ENCODE measurements at places on chromosomes 13 and 19.

DNA sequence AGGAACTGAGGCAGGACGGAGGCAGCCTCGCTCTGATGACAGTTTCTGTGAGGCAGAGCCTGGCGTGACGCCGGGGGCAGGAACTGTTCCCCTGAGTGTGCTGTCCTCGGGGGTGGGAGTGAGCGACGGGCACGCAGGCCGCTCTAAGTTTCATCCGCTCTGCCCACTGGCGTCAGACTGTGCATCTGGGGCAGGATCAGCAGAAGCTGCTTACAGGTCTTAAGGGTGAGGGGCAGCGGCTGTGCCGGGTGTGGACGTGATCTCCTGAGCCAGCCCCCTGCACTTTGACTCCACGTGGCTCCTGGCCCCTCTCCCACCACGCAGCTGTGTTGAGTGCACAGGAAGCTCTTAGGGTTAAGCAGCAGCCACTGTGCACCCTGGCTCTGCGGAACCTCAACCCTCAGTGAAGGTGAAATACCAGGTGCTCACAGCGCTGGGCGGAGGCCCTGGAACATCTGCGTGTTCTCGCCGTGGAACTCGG lies 1.5 kb downstream of the GRK1 start:
- no peak for DNase-seq

DNA sequence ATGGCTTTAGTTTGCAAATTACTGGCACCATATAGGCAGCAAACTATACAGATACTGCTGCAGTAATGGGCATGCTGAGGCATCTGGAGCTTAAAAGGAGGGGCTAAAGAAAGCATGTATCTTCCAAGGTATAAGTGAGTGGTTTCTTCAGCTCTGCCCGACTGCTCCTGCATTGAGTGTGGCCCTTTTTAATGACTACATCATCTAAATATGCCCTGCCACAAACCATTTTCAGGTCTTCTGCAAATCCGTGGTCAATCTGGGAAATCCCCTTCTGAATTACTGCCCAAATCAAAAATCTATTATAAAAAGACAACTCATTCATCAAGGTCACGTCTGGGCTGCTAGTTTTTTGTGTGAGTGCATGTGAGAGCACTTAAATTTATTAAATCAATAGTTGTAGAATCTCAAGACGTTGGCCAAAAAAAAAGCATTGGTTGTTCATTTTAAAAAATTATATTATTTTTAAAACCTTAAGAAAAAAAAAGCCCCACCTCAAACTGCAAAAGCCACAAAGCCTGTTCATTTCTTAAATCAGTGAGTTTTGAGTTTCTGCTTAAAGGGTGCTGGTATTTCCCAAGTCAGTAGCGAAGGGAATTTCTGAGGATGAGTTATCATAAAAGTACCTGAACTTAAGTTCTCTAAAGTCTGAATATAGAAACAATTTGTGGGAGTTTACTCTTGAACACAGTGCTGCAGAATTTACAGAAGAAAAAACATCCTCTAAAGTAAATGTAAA lies 16.3 kb downstream of the LCP1 start:
- DNase-seq = no peak

DNA sequence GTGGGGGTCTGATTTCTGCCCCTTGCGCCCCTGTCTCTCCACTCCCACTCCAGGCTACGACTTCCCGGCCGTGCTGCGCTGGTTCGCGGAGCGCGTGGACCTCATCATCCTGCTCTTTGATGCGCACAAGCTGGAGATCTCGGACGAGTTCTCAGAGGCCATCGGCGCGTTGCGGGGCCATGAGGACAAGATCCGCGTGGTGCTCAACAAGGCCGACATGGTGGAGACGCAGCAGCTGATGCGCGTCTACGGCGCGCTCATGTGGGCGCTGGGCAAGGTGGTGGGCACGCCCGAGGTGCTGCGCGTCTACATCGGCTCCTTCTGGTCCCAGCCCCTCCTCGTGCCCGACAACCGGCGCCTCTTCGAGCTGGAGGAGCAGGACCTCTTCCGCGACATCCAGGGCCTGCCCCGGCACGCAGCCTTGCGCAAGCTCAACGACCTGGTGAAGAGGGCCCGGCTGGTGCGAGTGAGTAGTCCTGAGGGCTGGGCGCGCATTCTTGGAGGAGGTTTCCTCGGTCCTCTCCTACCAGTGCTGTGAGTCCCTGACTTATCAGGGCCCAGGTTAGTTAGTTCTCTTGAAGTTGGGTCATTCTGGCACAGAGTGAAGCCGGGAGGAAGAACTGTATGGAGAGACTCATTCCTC lies 12.7 kb downstream of the EHD2 start:
- no peak for DNase-seq

- DNase-seq = no peak
Observed at GRCh38 chr13:20270163-20270865, 38.2 kb upstream of the GJB6 start.

DNA sequence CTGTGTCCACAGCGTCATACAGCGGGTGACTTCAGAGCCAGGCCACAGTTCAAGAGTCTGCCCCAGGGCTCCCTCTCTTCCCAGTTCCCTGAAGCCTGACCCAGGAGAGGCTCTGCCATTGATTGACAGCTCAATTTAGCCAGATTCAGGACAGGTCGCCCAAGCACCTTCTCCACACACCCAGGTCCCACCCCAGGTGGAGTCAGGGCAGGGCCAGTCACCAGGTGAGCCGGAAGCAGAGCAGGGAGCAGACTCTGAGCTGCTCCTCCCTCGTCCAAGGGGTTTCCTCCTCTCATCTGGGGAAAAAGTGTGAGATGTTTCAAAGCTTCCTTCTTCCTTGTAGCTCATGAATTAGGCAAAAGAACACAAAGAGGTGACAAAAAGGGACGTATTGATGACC lies 5.6 kb downstream of the CEACAM7 start:
- no peak for DNase-seq

DNA sequence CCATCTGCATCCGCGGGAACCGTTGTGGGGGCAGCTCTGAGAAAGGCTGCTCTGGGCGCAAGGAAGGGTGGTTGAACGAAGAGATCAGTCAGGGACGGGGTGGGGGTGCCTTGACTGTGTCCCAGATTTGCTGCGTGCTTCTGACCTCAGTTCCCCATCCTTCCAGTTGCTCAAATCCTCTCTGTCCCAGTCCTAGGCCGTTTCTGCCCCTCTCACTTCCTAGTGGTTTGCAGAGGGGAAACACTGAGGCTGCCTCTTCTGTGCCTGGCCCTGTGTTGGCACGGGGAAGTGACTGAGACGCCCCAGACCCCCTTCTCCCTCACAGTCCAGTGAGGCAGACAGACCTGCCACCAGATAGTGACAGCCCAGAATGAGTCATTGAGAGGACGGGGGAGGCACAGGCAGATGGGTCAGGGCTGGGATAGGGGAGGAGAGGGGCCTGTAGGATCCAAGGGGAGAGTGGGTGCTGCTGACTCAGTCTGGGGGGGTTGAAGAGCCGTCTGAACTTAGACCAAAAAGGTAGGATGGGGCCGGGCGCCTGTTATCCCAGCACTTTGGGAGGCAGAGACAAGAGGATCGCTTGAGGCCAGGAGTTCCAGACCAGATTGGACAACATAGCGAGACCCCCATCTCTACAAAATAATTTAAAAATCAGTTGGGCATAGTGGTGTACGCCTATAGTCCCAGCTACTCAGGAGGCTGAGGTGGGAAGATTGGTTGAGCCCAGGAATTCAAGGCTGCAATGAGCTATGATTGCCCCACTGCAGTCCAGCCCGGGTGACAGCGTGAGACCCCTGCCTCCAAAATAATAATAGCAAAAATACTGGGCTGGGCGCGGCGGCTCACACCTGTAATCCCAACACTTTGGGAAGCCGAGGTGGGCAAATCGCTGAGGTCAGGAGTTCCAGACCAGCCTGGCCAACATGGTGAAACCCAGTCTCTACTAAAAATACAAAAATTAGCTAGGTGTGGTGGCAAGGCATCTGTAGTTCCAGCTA lies 26.5 kb downstream of the NUMBL start:
- DNase-seq = no peak

- DNase-seq = no peak
Observed at GRCh38 chr19:46963093-46963734, 56.4 kb upstream of the NPAS1 start.

GRCh38 chr13:112079696-112080095 lies 12.7 kb downstream of the SOX1 start:
- DNase-seq = no peak

DNA sequence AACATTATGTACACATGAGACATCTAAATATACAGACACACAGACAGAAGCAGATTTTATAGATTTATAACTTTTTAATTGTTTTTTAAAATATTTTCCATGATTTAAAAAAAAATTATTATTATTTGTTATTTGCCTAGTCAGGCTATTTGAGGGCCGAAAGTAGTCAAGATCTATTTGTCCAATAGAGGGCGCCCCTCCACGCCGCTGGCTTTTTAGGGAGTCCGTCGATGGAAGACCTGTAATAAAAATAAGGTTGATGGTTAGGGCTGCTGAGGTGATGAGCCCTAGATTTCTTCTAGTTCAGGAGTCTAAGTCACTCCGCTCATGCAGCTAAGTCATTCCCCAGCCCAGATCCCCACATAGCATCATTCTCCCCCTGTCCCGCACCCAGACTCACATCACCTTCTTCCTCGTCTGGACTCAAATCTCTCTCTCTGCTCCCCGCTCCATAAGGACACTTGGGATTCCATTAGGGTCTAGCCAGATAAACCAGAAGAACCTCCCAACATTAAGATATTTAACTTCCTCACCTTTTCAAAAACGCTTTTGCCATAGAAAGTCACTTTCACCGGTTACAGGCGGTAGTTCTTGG lies 33.9 kb upstream of the CEACAM21 start:
- DNase-seq = peak; percentile 83

DNA sequence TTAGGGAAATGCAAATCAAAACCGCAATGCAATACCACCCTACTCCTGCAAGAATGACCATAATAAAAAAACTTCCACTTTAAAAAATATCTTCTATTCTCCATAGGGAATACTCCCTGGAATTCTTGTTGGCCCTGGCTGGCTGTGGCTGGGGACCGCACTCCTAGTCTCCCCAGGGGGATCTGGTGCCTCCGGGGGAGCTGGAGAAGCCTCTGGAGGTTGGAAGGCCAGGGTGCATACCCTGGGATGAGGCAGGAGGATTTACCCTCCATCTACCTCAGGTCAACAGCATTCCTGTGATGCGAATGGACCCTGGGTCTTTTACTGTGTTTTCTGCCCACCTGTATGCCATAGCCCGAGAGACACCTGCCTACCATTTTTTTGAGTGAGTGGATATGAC lies 120.0 kb upstream of the ZNF536 start:
- no peak for DNase-seq

DNA sequence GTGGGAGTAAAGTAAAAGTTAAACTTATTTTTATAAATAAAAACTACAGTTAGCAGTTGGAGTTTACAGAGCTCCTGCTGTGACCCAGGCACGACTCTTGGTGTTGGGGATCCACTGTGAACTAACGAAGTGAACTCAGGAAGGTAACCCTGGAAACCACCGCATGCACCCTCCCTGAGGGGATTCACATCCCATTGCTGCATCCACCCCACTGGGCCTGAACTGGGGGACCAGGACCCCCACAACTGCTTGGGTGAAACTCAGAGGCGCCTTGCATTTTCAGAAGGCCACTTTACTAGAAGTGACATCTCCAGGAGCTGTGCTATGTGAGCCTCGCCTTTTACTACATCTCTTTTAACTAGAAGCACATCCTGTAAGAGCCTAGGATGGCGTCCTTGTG lies 166.4 kb downstream of the TEX29 start:
- no peak for DNase-seq

- no peak for DNase-seq
Observed at GRCh38 chr13:97719736-97720135, 233.7 kb upstream of the IPO5 start.

DNA sequence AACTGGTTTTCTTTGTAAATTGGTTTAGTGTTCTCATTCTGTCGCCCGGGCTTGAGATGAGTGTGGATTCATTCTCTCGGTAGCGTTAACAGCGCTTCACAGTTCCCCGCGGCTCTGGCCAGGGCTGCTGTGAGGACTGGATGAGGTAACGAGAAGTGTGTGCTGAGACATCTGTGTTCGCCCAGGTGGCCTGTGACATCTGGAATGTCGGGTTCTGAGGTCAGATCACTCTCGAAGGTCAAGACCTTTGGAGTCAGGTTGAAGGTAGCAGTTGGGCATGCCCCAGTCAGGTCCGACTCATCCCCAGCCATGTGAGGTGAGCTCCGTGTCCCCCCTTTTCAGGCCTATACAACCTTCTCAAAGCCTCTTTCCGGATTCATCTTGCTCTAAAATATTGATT lies 13.4 kb upstream of the TUBGCP3 start:
- no peak for DNase-seq
